GM18507 (cell line): ENCODE measurements at places on chromosomes 12 and 14.

GRCh38 chr14:54267172-54267571 is 129.6 kb upstream of the CDKN3 start:
- DNase-seq = no peak

DNA sequence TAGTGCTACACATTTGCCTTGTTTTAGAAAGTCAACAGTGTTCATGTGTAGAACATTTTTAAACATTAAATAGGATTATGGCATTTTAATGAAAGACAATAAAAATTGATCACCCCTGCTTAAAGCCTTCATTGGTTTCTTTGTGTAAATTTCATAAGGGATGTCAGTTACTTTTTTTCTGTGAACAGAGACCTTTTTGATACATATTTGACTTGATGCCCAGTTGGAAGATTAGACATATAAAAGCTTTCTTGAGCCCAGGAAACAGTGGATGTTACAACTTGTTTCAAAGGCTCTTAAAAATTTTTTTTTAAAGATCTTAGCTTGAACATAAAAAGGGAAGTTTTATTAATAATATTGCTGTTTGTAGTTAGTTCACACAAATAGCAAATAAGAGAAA is 168.7 kb upstream of the PDZRN4 start:
- no peak for DNase-seq

GRCh38 chr12:98418357-98419075 is 96.9 kb upstream of the TMPO start:
- DNase-seq = no peak

GRCh38 chr14:22448905-22449599 is 140.0 kb downstream of the DAD1 start:
- no peak for DNase-seq

GRCh38 chr14:54488318-54488645 is 498 bp downstream of the GMFB start:
- no peak for DNase-seq

DNA sequence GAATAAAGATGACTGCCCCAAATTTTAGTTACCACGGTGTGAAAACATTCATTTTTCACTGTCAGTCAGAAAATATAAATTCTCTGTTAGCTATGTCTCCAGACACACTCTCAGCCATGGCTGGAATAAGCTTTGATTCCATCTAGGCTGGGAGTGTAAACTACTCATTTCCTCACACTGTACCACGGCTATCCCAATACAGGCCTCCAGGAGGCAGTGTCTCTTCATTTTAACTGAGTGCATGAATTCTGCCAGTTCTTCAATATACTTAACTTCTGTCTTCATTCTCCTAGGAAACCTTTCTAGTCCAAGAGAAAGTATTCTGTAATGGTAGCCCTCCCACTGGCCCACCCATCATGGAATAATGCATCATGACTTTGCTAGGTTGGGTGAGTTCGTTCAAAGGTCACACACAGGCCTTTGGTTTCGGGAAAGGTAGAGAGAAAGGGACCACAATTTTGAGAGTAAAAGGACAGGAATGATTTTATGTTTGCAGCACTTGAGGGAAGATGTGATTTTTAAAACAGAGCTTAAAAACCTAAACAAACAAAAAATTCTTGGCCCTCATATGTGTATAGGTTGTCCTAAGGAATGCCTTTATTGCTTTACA is 381.1 kb downstream of the SEC23A start:
- no peak for DNase-seq

- no peak for DNase-seq
Observed at GRCh38 chr12:119459481-119459880, 125.0 kb downstream of the CCDC60 start.

DNA sequence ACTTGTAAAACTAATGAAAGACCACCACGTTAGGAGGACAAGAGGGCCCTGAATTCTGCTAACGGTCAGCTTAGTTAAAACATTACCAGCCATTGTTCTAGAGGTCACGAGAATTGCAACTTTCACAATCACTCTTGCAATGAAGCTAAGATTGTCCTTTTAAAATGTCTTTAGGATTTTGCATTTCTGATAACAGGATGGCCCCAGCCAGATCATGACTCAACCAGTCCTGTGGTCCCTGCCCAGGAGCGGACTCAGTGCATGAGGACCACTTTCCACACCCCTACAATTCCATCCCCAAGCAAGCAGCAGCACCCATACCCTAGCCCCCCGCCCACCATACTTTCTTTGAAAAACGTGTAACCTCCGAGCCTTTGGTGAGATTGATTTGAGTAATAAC is 28.7 kb downstream of the HSP90AA1 start:
- no peak for DNase-seq

DNA sequence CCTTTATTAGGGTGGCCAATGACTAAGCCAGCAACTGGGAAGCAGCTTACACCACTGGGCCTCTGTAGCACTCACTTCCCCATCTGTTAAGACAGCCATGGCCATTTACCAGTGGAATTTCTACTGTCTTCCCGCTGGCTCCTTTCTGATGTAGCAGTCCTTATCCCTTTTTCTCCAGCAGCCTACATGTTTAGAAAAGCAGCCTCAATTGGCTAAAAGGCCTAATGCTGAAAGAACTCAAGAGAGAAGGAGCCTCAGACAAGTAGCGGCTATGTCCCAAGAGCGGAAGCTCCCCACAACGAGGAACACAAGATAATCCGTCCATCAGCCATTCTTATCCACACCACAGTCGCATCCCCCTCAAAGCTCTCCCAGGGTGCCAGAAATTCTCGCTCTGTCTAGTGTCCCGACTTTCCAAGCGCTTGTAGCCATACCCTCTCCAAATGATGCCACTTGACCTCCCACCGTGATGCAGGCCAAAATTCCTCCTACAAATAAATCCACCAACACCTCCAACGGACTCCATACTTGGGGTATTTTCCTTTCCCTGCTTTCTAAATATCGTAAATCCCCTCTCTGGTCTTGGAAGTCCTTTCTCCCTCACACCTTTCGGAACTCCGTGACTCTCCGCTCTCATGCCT is 624 bp downstream of the M6PR start:
- no peak for DNase-seq

GRCh38 chr12:45655186-45655585 is 74.3 kb upstream of the ARID2 start:
- peak; percentile 7 for DNase-seq

- no peak for DNase-seq
Observed at GRCh38 chr14:28761438-28762291, 4.9 kb upstream of the FOXG1 start.

DNA sequence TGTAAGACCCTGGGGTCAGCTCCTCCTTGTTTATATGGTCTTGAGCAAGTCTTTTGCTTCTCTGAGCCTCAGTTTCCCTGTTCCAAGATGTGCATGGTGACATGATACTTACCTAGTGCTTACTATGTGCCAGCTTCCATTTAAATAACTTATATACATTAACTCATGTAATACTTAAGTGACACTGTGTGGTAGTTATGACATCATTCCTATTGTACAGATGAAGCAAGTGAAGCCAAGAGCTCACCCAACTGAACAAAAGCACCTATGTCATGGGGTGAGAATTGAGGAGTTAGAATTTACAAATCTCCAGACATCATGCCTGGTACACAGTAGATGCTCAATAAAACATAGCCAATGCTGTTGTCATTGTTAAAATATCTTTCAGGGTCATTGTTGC is 41.3 kb upstream of the CMKLR1 start:
- DNase-seq = no peak

- DNase-seq = no peak
Observed at GRCh38 chr12:89949457-89950195, 241.0 kb upstream of the ATP2B1 start.

DNA sequence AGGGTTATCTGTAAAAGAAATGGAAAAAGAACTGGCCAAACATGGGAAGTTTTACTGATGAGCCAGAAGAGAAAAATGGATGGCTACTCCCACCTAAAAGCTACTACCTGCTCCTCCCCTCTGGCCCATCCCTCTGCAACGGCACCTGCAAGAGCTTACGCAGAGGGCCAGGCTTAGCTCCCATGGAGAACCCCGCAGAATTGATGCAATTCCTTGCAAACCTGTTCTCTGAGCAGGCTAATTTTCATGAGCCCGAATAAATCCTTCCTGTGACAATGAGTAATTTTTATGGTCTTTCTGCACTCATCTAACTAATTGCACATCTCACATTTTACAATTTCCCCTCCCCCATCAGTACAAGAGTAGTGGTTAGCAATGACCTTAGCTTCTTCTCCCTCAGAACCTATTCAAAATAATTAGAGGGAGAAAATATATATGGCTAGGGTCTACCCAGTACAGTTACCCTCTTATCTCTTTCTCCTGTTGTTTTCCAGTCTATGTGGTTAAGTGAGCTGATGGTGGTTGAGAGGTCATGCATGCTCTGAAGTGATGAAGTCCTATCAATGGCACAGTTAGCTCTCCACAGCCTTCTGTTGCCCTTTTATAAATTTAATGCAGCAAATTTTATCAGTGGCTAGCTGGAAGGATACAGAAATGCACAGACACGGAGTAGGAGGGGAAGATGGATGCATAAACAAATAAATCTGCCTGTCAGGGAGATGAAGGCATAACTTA is 67.7 kb upstream of the NTF3 start:
- DNase-seq = no peak

DNA sequence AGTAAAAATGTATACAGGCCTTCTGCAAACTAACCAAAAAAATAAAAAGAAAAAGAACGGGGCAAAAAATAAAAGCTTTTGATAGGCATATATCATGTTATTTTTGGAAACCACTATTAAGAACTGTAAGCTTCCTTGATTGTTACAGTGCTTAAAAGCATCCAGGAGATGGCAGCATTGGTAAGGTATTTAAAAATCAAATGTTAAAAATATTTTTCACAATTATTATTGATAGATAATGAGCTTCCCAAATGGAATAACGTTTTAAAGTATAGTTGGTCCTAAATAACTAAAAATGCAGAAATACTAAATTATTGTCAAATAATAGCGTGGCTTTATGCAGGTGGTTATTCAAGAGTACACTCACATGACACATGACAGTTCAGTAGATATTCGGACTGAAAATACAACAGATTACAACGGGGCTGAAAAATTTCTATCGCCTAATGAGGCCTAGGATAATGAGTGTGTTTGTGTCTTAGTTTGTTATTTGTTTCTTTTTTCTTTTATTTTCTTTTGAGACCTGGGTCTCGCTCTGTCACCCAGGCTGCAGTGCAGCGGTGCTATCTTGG is 127.2 kb upstream of the ATF7IP start:
- no peak for DNase-seq

GRCh38 chr14:59055006-59055405 is 133.5 kb upstream of the DAAM1 start:
- no peak for DNase-seq

DNA sequence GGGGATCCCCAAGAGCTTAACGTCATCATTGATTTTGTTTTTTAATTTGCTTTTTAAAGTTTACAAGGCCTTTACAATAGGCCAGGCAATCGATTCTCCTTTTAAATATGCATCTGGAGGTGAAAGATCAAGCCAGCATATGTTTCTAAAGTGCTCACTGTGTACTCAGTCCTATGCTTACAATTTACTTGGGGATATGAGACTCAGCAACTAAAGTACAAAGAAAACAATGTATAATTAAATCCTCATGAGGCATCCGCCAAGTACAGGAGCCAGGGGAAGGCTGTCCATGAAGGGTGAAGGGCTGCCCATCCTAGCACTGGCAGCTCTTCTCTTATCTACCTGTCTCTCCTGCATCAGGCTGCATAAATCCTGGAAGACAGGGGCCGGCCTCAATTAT is 11.8 kb downstream of the CCDC92 start:
- DNase-seq = no peak

- DNase-seq = no peak
Observed at GRCh38 chr12:32284561-32284960, 114.8 kb upstream of the FGD4 start.

- no peak for DNase-seq
Observed at GRCh38 chr14:26173581-26174110, 424.2 kb downstream of the NOVA1 start.

DNA sequence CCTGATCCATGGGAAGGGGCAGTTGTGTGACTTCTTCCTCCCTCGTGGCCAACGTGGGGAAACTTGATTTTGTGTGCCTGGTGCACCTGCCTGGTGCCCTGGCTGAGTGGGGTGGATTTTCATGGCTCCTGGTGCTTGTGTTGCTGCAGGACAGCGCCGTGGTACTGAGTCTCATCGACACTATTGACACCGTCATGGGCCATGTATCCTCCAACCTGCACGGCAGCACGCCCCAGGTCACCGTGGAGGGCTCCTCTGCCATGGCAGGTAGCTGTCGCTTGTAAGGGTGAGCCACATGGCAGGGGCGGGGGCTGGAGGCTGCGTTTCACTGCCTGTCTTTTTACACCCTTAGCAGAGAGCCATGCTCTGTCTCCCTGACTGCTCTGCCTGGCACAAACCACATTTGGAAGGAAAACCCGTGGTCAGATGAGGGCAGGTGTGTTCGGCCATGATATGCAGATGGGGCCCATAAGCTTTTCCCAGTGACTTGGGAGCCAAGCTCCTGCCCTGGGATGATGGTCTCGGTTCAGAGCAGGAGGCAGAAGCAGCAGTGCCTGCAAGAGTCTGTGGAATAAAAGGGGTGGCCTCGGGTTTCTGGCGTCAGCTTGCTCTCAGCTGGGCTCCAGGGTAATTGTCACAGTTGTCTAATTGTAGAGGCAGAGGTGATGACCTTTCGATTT is 49.5 kb downstream of the ADGRD1 start:
- no peak for DNase-seq

- DNase-seq = no peak
Observed at GRCh38 chr12:52186118-52186840, 5.5 kb downstream of the KRT80 start.

GRCh38 chr14:101054671-101055070 is 151.1 kb upstream of the RTL1 start:
- no peak for DNase-seq

- DNase-seq = no peak
Observed at GRCh38 chr12:111238075-111238734, 130.7 kb downstream of the PHETA1 start.

DNA sequence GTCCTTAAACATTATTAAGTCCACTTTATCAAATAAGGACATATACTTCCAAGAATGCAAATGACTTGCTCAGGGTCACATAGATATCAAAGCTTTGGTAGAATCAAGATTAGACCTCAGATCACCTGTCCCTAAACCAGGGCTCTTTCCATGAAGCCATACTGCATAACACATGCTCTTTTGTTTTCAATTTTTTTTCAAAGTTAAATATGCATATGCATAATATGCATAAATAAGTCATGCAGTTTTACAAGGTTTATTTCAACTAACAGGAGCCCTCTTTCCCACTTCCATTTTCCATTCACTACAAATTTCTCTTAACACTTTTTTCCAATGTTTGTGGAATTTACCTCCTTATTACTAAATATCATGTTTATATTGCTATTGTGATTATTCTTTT is 53.1 kb downstream of the SIX1 start:
- DNase-seq = no peak

DNA sequence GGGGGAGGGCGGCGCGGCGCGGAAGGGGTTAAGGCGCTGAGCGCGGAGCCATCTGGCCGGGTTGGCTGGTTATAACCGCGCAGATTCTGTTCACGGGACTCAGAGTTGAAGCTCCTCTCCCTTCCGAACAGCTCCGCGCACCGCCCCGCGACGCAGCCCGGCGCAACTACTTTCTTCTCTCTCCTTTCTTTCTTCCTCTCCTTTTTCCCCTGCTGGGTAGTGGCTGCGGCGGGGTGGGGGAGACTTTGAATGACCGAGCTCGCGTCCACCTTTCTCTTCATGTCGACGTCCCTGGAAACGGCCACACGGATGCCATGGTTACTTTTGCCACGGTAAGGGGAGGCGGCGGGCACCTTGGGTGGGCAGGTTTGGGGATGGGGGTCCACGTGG is at the start of gene NTF3:
TSS of gene NTF3 (plus strand) at position 98 of the 390 bp plus-strand sequence. CDS start at position 315, 217 bp downstream.
- no peak for DNase-seq

GRCh38 chr12:93597608-93598007 is 25.1 kb downstream of the SOCS2 start:
- no peak for DNase-seq

GRCh38 chr12:109943811-109944210 is 43.7 kb downstream of the TCHP start:
- no peak for DNase-seq

GRCh38 chr14:100656996-100657395 is 69.7 kb upstream of the DLK1 start:
- DNase-seq = no peak
